ENCODE measurements at places on chromosomes 3 and 15.

DNA sequence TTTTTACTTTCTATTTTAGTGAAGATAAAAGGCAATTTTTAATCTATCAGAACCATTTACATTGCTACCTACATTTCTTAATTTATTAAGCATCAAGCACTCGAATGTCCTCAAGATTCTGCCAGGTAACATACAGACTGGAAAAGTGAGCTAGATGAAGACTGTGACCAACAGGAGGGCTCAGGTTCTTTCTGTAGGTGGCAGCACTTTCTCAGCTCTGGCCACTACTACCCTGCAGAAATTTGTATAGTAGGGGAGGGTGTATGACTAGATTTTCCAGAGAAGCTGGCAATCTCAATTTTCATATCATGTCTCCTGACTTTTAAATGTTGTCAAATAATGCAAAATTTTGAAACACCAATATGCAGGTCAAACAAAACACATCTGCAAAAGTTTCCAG, 165.0 kb upstream of the SUCLG2 start:
- DNase-seq, result no peak

GRCh38 chr3:60752809-60753208, 498.4 kb downstream of the FHIT start:
- DNase-seq, result no peak

- peak; percentile 52 for DNase-seq
These were observed 524 bp upstream of the TOPBP1 start for GRCh38 chr3:133662278-133662651.

DNA sequence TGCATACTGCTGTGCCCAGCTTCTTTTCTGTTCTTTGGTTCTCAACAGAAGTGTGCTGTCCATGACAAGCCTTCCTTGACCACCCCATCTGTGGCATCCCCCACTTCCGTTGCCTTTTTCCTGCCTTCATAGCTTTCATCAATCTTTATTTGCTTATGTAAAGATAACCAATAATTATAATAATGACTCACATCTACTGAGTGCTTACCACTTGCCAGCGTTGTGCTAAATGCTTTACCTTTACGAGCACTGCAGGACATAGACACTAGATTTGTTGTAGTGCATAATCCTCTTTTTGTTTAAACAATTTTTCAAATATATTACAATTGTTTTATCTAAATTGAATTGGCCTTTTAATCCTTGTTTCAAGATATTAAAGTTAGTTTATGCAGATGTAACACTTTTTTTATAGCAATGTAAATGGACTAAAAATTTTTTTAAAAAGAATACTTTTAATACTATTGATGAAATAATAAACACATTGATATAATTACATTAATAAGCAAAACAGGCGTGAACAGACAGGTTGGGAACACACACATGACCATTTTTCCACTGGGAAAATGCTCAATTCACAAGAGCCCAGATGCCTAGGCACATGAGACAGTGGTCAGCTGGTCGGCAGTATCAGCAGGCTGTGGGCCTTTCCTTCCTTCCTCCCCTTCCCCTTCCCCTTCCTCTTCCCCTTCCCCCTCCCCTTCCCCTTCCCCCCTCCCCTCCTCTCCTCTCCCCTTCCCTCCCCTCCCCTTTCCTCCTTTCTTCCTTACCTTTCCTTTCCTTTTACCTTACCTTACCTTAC, 42.5 kb downstream of the TRAK1 start:
- DNase-seq, result no peak

GRCh38 chr3:122679882-122680474, 661 bp upstream of the PARP14 start:
- no peak for DNase-seq

DNA sequence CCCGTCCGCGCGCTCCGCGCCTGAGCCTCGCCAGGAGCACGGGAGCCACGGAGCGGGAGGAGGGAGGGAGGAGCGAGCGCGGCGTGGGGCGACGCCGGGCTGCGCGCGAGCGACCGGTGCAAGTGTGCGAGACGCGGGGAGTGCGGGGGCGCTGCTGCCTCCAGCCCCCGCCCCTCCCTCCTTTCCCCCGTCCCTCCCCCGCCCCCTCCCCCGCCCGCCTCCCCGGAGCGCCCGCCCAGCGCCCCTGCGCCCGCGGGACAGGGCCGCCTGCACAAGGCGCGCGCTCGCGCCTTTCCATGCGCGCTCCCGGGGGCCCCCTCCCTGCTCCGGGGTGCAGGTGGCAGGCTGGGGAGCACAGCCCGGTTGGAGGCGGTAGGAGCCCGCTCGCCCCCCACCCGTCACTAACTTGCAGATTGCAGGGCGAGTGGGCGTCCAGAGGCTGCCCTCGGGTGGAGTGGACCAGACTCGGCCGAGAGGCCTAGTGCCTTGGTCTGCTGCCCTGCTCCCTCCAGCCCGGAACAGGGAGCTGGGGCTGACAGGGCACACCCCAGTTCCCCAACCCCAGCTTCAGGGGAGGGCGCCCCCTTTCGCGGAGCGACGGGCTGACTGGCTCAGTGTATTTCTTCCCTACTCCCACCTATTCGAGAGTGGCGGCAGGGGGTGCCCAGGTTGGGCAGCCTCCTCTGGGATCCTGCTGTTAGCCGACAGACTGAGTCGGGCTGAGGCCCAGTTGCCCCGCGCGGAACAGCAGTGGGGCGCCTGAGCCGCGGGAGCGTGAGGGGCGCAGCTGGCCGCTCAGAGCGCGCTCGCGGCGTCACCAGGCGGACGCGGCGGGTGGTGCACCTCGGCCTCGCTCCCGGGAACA, at the start of gene WNT7A:
TSS of gene WNT7A (minus strand) at position 126 of the 865 bp plus-strand sequence. CDS start 255 bp downstream, outside the sequence.
- peak; percentile 35 for DNase-seq

GRCh38 chr3:140809316-140809715, 131.5 kb downstream of the TRIM42 start:
- no peak for DNase-seq

GRCh38 chr3:155339052-155339451, 45.6 kb upstream of the STRIT1 start:
- no peak for DNase-seq

GRCh38 chr3:42053476-42053875, 37.7 kb upstream of the TRAK1 start:
- no peak for DNase-seq

GRCh38 chr3:138206196-138206595, 19.1 kb downstream of the ARMC8 start:
- no peak for DNase-seq

DNA sequence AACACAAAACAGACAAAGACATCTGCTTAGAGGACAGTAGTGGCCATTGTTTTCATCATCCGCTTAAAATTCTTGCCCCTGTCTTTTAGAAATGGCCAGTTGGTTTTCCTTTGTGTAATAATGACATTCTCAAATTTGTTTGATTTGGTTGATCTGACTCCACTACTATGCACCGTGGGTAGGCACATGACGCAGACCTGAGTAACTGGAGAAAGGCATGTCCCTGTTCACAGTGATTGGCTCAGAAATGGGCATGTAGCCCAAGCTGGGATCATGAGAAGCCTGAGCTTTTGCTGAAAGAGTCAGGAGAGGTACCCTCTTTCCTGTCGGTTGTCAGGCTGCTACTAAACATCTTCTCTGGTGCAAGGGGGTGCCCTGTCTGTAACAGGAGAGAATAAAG, 36.6 kb upstream of the MAGI1 start:
- DNase-seq, result no peak

- no peak for DNase-seq
These were observed 20.6 kb downstream of the WNT5A start for GRCh38 chr3:55466526-55466925.

DNA sequence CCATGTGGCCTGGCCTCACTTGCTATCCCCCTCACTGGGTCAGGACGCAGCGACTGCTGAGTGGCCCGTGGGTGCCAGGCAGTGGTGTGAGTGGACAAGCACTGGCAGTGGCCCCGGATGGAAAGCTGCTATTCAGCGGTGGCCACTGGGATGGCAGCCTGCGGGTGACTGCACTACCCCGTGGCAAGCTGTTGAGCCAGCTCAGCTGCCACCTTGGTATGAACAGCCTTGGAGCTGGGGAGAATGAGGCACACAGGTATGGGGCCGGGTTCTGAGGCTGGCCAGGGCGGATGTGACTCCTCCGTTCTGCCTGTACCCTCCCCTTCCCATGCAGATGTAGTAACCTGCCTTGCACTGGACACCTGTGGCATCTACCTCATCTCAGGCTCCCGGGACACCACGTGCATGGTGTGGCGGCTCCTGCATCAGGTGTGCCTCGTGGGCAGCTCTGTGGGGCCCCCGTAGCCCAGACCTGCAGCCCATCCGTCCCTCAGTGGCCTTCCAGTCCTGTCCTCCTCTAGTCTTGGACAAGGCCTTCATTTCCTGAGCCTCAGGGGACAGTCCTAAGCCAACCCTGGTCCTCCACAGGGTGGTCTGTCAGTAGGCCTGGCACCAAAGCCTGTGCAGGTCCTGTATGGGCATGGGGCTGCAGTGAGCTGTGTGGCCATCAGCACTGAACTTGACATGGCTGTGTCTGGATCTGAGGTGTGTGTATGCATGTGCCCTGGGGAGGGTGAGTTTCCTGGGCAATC, 28.2 kb downstream of the NBEAL2 start:
- DNase-seq, result no peak

DNA sequence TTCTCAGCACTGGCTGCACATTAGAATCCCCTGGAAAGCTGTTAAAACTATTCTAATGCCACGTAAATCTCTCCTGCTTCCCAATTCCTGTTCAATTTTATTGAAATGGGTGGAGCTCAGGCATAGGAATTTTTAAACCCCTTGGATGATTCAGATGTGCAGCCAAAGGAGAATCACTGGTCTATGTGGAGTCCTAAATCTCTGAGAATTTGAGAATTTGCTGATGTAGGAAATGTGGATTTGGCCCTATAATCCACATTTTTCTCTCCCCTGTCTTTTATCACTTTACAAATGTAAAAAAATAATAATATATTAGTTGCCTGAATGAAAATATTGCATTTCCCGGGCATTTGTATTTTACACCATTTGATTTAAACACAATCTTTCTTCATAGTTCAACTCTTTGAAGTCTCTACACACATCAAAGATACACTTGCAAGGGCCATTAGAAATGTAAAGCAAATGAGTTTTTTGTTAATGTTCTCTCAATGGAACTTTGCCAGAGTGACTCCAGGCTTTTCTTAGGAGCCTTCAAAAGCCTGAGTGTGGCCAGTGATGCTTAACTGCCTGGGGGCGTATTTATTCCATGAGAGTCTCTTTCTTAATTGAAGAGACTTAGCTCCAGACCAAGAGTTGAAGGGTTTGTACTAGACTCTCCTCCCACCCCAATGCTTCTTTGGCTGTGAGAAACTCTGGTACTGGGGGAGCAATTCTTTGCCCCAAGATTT, 48.8 kb upstream of the PTX3 start:
- no peak for DNase-seq

DNA sequence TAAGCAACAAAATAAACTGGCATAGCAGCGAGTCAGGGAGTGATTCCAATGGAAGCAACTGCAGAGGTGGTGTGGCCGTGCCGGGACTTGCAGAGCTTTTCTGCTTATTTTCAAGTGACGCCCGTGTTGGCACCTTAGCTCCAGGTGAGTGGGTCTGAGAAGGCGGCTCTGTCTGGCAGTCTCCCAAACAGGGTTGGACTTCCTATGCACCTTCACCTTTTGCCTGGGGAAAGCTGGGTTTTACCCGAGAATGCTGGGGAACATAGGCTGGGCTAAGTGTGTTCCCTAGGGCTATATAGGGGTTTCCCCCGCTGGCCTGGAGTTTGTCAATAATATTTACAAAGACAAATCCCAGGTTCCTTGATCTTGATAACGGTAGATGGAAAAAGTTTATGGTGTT, 179.9 kb upstream of the TBL1XR1 start:
- no peak for DNase-seq

- DNase-seq, result no peak
These were observed 335.3 kb upstream of the TMCO5A start for GRCh38 chr15:37599156-37599555.

GRCh38 chr15:63050731-63051155, 8.2 kb downstream of the TPM1 start:
- no peak for DNase-seq

- no peak for DNase-seq
These were observed 59.0 kb downstream of the RORA start for GRCh38 chr15:61169904-61170695.

Measured in SW 1271 (cell line).